ENCODE measurements at places on chromosomes 5 and 9.
A peak's percentile ranks its signal among the peaks of the same experiment; 100 is the strongest.

GRCh38 chr5:137264573-137264972 is 234.6 kb downstream of the SPOCK1 start:
- no peak for DNase-seq

DNA sequence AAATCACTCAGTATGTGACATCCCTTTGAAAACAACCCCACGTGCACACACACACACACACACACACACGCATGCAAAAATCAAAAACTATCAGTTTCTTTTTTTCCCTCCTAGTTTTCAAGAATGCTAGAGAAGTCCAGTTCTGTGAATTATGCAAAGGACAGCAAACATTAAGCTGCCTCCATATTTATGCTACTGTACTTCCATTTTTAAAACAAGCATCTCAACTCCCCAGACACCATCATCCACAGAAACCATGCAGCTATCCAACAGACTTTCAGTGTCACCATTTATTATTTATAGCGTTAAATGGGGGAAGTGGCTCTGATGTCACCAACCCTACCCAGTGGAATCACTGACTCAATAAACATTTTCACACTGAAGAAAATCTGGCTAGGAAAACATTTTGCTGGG is 1.6 kb downstream of the FBXW11 start:
- peak; percentile 25 for DNase-seq

DNA sequence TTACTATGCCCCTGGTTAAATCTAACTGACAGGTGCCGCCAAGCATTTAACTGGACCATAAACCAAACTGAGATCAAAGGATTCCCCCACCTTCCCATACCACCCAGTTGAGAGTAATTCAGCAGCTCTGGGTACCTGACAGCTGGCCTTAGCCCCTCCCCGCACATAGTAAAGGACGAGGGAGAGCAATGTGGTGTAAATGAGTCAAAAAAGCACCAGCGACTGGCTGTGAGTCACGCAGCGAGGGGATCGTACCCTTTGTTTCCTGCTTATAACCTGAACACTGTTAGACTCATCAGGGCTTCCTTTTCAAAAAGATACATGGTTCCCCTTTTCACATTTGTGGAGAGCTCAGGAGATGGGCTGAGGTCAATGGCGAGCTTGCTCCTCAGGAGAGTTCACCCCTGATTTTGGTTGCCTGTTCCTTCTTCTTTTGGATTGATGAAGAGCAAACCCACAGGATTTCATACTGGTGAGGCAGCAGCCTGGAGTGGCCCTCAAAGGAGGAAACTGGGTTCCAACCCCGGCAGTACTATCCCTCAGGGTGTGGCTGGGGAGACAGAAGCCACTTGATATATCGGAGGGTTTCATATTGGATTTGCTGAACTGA is 71.5 kb downstream of the ANKRD33B start:
- DNase-seq = peak; percentile 96

DNA sequence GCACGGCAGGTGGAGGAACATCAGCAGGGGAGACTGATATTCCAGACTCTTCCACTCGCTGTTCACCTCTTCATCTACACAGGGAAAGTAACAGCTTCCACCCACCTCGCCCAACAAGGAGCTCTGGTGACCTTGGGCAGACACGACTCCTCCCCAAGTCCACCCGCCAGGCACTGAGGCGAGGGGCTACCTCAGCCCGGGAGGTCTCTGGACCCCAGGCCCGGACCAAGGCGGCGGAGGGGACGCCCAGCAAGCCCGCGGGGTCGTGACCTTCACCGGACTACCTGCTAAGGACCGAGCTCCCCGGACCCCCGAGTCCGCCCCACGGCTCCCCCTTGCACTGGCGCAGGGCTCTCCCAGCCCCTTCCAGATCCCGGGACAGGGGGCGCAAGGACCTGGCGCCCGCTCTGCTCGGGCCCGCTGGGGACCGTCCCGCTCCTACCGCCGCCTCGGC is 70.2 kb upstream of the LPCAT1 start:
- DNase-seq = no peak

DNA sequence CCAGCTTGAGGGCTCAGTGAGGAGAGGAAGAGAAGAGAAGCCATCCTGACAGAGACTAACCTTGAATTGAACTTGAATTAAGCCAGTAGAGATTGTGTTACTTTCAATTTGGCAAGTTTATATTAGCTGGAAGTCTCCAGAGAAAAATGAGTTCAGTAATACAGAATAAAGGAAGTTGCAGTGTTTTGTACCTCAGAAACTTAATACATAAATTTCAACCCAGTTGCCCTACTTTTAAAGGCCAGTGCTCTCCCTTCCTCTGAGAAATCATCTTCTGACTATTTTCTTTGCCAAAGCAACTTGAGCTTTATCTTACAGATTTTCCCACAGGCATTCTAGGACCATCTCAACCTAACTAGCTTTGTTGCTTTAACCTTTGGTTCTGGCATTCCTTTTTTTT is 231.0 kb upstream of the GAS1 start:
- DNase-seq = no peak

DNA sequence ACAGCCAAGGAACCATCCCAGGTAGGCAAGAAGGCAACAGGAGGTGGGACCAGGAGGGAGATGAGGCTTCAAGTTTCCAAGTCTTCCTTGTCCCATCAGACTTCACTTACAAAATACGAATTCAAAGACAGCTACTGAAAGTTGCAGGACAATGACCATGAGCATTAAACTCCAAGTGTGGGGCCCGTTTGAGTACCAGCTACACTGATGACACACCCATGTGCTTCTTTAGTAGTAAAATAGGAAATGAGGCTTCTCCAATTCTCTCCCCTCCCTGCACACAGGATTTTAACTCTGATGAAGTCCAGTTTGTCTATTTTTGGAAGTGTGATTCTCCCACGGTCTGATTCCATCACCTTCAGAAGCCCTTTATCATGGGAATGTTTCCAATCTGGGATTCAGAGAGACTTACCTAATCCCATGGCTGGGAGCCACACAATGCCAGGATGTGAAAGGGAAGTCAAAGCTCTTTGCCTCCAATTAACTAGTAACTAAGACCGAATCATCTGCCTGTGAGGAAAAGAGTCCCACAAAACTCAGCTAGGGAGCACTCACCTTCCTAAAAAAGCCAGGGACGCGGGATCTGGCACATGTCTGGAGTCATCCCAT is 222.8 kb upstream of the MSX2 start:
- DNase-seq = no peak

DNA sequence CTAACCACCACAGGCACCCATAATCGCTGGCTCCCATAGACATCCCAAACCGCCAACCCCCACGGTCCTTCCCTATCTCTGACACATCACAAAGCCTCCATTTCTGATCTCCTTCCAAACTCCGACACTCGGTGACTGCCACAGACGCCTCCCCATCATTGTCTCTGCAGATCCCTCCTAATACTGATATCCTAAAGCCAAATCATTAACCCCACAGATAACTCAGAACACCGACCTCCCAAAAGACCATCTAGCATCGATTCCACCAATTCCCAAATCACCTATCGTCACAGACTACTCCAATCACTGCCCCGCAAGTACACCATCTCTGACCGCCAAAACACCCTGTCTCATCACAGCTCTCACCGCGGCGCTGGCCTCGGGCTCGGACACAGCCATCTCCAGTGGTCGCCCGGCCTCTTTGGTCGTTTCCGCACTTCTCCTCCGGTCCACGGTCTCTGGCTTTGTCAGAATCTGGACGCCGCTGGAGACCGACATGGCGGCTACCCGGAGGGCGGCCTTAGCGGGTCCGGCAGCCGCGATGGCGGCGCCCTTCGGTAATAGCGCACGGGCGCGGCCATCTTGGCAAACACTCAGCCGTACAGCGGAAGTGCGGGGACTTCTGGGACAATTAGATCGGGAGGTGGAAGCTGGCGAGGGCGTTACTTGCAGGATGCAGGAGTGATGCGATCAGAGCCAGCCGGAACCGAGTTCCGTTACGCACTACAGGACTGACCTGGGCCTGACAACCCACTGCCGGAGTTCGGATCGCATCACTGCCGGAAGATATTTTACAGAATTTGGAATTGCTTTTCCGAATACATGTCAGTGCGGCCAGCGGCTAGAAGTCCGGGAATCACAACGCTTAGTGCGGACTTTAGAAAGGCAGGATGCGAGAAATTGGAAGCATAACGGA is at the start of gene ZFP37:
ZFP37 (minus strand) TSS at position 534 of the 916 bp plus-strand sequence; CDS start at position 498, 36 bp downstream.
- no peak for DNase-seq

GRCh38 chr9:89225991-89226471 is 47.4 kb upstream of the SHC3 start:
- DNase-seq = no peak

- DNase-seq = peak; percentile 60
These were observed 72.7 kb downstream of the ZFAND5 start for GRCh38 chr9:72292256-72292682.

DNA sequence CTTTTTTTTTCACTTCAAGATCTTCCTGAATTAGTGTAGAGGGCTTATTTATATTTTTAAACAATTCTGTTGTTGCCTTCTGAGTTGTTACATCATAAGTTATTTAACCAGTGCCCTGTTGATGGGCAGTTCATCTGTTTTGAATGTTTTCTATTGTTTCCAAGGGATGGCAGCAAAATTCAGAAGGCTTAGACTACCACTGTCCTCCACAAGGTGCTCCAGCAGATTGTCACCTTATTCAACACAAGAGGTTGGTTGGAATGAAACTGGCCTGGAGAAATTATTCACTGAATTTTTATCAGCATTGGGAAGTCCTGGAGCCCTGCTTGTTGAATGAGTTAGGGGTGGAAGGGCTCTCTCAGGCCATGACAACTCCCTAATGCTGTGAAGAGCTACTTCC is 1.3 kb upstream of the KLHL9 start:
- DNase-seq = no peak
